ENCODE measurements at places on chromosomes 2 and 18.

DNA sequence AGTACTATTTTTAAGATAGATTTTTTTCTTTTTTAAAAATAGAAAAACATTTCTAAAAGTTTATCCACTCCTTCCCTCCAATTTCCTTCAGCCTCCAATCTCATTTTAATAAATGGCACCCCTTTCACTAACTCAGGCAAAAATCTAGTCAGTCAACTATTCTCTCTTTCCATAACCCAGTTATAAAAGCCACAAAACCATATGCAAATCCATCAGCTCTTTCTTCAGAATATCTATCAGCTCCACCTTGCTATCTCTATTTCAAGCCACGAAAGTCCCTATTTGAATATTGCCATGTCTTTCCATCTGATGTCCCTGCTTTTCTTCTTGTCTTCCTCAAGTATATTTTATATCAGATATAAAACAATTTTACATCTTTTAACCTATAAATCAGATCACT, 397.1 kb downstream of the ERBB4 start:
- H3K27ac ChIP-seq: no peak overlapping the region
- no peaks in the 10 kb centered on the region for H3K27me3 ChIP-seq
- DNase-seq: no peak
- no peaks in the 10 kb centered on the region for H3K4me1 ChIP-seq
- H3K36me3 ChIP-seq: no peaks in the 10 kb centered on the region
- H3K4me3 ChIP-seq: no peak overlapping the region

DNA sequence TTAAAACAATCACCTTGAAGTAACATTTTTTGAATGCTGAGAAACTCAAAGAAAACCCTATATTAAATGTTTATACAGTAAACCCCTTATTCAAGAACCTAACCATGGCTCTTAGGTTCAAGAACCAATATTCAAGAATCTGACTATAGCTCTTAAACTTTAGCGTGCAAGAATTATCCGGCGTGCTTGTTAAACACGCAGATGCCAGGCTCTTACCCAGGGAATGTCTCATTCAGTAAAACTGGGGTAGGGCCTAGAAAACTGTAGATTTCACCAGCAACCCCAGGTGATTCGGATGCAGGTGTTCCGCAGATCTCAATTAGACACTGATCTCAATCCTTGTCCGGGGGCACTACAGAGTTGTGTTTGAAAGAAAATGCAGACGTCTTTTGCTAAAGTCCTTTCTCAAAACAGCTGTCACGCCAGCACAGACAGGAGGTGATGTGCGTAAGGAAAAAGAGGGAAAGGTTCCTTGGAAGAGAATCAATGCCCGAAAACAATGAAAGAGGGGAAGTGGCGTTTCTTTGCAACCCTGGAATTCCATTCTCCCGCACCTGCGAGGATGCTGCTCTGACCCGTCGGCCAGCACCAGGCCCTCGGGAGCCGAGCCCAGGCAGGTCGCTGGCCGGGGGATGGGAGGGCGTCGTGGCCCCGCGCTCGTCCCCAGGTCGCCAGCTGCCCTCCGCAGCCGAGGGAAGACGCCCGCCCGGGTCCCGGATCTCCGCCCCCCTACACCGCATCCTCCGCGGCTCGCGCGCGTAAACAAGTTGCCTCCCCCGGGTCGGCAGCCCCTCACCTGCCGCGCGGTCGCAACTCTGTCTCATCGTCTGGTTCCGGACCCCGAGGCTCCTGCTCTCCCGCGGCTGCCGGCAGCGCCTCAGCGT, 851 bp downstream of the EIF2AK3 start:
- H3K36me3 ChIP-seq: peaks cover 9% of the 10 kb centered on the region
- H3K4me1 ChIP-seq: peaks cover 35% of the 10 kb centered on the region
- peak overlapping the region; percentile 91 for H3K27ac ChIP-seq
- no peaks in the 10 kb centered on the region for H3K27me3 ChIP-seq

GRCh38 chr2:98663511-98664090, 55.2 kb downstream of the UNC50 start:
- peaks cover 12% of the 10 kb centered on the region for H3K4me1 ChIP-seq
- peaks cover 66% of the 10 kb centered on the region for H3K36me3 ChIP-seq
- H3K27ac ChIP-seq: peak overlapping the region; percentile 41
- DNase-seq: no peak
- H3K27me3 ChIP-seq: no peaks in the 10 kb centered on the region
- H3K4me3 ChIP-seq: no peak overlapping the region

DNA sequence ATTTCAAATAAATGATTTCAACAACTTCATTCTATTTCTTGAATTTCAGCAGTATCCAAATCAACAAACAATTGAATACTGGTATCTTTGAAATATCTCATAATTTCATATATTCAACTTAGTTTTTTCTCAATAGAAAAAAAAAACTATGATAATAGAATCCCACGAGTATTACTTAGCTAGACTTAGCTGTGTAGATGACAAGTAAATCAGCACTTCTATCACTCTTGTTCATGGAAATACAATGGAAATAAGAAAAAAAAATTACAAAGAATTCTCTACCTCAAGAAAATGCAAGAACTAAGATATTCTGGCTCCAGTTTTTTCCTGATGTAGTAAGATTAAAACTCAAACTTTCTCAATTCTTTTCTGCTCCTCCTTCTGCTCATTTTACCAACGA, 256.2 kb upstream of the KYNU start:
- no peak for DNase-seq
- H3K4me3 ChIP-seq: no peak overlapping the region
- H3K27ac ChIP-seq: no peak overlapping the region
- no peaks in the 10 kb centered on the region for H3K4me1 ChIP-seq

GRCh38 chr2:137187216-137187615, 421.9 kb downstream of the THSD7B start:
- H3K27me3 ChIP-seq: peaks cover 2% of the 10 kb centered on the region
- no peak for DNase-seq
- no peak overlapping the region for H3K27ac ChIP-seq
- no peaks in the 10 kb centered on the region for H3K36me3 ChIP-seq
- H3K4me1 ChIP-seq: no peaks in the 10 kb centered on the region

DNA sequence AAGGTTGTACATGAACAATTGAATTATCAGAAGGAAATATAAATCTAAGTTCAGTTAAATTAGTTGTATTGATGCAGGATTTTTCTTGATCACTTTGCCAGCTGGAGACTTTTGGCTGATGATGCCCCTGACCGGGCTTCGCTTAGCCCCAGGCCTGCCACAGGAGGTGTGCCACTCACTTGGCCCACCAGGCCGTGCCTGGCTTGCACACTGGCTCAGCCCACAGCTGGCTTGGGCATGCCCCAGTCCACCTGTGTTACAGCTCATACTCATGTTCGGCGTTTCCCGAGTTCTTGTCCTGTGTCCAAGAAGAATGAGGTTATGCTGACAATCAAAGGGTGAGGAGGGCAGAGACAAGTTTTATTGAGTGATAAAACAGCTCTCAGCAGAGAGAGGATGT, 773.9 kb upstream of the FANCL start:
- no peaks in the 10 kb centered on the region for H3K36me3 ChIP-seq
- H3K4me3 ChIP-seq: no peak overlapping the region
- H3K27ac ChIP-seq: no peak overlapping the region
- no peaks in the 10 kb centered on the region for H3K27me3 ChIP-seq

DNA sequence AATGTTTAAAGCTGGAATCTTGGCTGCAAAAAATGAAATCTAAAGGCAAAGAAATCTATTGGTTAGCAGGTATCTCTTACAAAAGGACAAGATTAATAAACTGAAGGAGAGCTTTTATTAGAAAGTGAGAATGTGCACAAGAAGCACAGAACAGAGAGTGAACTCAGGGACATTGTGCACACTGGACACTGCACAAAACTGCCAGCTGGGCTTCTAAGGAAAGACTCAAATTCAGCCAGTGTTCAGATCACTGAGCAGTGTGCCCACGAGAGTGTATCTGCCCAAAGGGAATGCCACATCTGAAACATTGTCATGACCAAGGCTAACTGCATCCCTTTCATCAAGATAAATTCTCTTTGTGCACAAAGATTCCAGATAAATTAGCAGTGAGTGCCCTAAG, 129.7 kb upstream of the KCNH7 start:
- H3K4me3 ChIP-seq: no peak overlapping the region
- no peaks in the 10 kb centered on the region for H3K27me3 ChIP-seq
- no peak for DNase-seq
- no peaks in the 10 kb centered on the region for H3K36me3 ChIP-seq
- no peaks in the 10 kb centered on the region for H3K4me1 ChIP-seq

- H3K4me1 ChIP-seq: no peaks in the 10 kb centered on the region
- no peak for DNase-seq
- no peaks in the 10 kb centered on the region for H3K36me3 ChIP-seq
- no peak overlapping the region for H3K4me3 ChIP-seq
- no peak overlapping the region for H3K27ac ChIP-seq
Measured at GRCh38 chr2:166448106-166448505, 45.9 kb downstream of the SCN7A start.

DNA sequence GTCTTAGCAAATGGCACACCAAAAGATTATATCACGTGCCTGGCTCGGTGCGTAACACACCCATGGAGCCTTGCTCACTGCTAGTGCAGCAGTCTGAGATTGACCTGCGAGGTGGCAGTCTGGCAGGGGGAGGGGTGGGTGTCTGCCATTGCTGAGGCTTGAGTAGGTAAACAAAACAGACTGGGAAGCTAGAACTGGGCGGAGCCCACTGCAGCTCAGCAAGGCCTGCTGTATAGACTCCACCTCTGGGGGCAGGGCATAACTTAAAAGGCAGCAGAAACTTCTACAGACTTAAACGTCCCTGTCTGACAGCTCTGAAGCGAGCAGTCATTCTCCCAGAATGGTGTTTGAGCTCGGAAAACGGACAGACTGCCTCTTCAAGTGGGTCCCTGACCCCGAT, 55.9 kb upstream of the FSHR start:
- no peaks in the 10 kb centered on the region for H3K27me3 ChIP-seq
- no peak for DNase-seq
- no peaks in the 10 kb centered on the region for H3K4me1 ChIP-seq
- no peaks in the 10 kb centered on the region for H3K36me3 ChIP-seq

GRCh38 chr2:65604246-65604645, 171.8 kb upstream of the SPRED2 start:
- no peak overlapping the region for H3K4me3 ChIP-seq
- DNase-seq: no peak
- H3K36me3 ChIP-seq: no peaks in the 10 kb centered on the region

GRCh38 chr2:184598316-184599053, at the start of gene ZNF804A:
TSS of gene ZNF804A (plus strand) at chr2:184598529. CDS start at chr2:184598960, 431 bp downstream.
- H3K27ac ChIP-seq: no peak within 1 kb of the TSS
- no peaks in the 10 kb centered on the region for H3K27me3 ChIP-seq
- no peaks in the 10 kb centered on the region for H3K36me3 ChIP-seq
- DNase-seq: no peak

GRCh38 chr2:65501074-65501473, 68.7 kb upstream of the SPRED2 start:
- no peak overlapping the region for H3K4me3 ChIP-seq
- no peaks in the 10 kb centered on the region for H3K4me1 ChIP-seq
- no peaks in the 10 kb centered on the region for H3K36me3 ChIP-seq
- no peaks in the 10 kb centered on the region for H3K27me3 ChIP-seq
- DNase-seq: no peak

GRCh38 chr2:43114210-43114609, 112.2 kb downstream of the ZFP36L2 start:
- H3K36me3 ChIP-seq: no peaks in the 10 kb centered on the region
- peaks cover 34% of the 10 kb centered on the region for H3K4me1 ChIP-seq
- H3K4me3 ChIP-seq: no peak overlapping the region
- H3K27me3 ChIP-seq: no peaks in the 10 kb centered on the region
- peak overlapping the region; percentile 41 for H3K27ac ChIP-seq

DNA sequence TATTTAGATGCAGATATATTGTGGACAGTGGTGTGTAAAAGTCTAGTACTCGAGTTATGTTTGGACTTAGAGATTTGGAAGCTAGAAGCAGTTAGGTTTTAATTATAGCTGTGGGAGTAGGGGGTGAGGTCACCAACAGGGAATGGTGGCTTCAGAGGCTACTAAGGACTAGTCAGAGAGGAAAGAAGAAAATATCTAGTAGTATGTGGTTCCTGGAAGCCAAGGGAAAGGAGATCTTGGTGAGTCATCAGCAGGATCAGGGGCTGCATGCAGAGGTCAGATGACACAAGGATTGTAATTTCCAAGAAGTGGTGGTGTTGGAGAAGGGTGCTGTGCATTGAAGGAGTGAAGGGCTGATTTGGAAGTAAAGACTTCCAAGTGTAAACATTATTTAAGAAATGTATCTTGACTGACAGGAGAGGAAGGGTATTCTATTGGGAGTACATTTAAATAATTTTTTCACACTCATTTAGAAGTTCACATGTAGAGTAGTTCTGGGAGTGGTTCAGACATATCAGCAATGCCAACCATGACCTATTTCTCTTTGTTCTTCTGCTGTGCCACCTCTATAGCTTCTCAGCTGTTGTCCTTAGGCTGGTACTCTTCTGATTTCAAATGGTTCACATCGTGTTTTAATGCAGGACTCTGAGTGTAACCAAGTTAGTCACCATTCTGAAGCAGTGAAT, 59.1 kb downstream of the ACSL3 start:
- no peaks in the 10 kb centered on the region for H3K27me3 ChIP-seq
- H3K36me3 ChIP-seq: peaks cover 72% of the 10 kb centered on the region
- no peak overlapping the region for H3K27ac ChIP-seq
- H3K4me3 ChIP-seq: no peak overlapping the region
- no peaks in the 10 kb centered on the region for H3K4me1 ChIP-seq
- DNase-seq: no peak

- no peak overlapping the region for H3K4me3 ChIP-seq
- H3K36me3 ChIP-seq: no peaks in the 10 kb centered on the region
- H3K27me3 ChIP-seq: peaks cover 8% of the 10 kb centered on the region
- no peak for DNase-seq
- no peak overlapping the region for H3K27ac ChIP-seq
Measured at GRCh38 chr18:11654736-11655605, 34.1 kb upstream of the GNAL start.

DNA sequence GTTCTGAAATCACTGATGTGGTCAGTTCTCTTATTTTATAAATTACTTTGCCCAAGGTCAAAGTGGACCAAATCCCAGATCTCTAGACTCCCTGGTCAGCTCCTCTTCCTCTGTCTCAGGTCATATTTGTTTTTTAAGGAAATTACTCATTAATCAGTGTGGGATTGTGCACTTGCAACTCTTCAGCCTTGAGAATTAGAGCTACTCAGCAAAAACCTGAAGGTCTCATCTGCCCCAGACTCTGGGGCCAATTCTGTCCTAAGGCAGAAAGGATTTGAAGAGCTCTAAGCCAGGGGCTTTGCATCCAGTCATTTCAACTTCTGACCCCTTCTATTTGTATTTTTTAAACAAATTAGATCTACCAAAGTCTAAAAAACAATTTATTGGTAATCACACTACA, 17.7 kb upstream of the DCC start:
- no peak overlapping the region for H3K27ac ChIP-seq
- no peak overlapping the region for H3K4me3 ChIP-seq
- no peaks in the 10 kb centered on the region for H3K36me3 ChIP-seq
- DNase-seq: no peak
- H3K4me1 ChIP-seq: no peaks in the 10 kb centered on the region
- no peaks in the 10 kb centered on the region for H3K27me3 ChIP-seq

All from DND-41 (cell line).